ENCODE measurements at places on chromosomes 5 and 9.

DNA sequence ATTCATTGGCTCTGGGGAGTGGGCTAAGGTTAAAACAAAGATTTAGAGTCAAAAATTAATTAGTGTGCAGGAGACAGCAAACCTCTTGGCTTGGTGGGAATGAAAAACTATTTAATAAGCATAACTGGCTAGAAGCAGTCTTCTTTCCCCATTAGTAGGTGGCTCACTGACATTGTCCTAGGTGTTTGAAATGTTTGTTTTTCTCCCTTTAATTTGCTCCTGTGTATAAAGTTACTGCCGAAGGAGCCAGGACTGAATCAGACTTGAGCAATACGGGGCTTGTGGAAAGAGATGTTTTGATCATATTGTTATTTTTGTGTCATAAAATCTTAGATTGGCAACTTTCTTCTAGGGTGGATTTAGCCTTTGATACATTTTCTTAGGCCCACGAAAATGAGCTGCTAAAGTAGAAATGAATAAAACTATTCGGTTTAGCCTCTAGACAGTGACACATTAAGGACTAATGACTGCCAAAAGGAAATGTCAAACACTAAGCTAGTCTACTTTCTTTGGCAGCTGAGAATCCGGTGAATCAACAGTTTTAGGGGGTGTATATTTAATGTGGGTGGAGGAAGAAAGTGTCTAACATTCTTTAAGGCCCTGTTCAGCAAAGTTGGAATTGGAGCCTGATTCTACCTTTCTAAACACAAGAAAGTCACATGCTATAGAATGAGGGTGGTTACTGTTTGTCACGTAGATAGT lies 30.2 kb downstream of the LRRTM2 start:
- ATAC-seq = no peak

DNA sequence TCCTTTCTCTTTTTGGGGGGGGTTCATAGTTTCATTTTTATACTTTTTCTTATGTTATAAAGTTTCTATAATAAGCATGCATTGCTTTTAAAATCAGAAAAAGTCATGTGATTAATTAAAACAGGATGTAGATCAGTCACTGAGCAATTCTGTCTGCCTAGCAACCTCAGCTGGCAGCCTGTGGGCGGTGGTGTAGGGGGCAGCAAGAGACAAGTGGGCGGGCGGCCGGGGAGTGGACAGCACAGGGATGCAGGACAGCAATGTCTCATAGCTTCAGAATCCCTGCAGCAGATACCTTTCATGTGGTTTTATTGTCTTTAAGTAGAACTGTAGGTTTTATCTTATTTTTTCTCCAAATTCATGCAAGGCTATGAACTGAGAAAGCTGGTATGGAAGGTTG lies 101.9 kb upstream of the S1PR3 start:
- no peak for ATAC-seq

- ATAC-seq = no peak
Measured at GRCh38 chr9:123416176-123416575, 60.2 kb downstream of the CRB2 start.

DNA sequence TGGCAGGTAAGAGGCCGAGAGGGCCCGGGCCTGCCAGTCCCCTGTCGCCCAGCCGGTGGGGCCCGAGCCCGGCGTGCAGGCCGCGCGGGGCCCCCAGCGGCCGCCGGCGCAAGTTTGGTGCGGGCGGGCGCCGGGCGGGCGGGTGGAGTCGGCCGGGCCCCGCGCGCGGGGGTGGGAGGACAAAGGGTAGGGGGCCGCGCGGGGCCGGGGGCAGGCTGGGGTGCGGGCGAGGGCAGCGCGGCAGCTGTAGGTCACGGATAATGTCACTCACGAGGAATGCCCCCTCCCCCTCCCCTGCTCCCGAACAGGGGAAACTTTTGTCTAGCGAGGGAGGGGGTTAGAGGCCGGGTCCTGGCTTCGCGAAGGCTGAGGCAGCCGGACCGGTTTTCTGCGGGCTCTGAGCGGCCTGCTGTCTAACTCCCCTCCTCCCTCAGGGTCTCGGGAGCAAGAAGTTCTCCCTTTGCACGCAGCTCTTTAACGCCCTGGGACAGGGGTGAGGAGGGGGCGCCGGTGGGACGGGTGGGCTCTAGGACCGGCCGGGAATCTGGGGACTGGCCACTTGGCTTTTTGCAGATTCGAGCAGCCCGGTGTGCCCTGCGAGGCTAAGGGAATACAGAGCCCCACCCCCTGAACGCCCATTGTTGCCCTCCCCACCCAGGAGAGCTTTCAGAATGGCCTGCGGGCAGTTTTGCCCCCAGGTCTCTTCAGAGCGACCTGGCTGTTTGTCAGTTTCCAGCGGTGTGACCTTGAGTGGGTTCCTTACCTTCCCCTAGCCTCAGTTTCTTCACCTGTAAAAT lies 21.3 kb upstream of the NDST1 start:
- ATAC-seq = peak; percentile 47

DNA sequence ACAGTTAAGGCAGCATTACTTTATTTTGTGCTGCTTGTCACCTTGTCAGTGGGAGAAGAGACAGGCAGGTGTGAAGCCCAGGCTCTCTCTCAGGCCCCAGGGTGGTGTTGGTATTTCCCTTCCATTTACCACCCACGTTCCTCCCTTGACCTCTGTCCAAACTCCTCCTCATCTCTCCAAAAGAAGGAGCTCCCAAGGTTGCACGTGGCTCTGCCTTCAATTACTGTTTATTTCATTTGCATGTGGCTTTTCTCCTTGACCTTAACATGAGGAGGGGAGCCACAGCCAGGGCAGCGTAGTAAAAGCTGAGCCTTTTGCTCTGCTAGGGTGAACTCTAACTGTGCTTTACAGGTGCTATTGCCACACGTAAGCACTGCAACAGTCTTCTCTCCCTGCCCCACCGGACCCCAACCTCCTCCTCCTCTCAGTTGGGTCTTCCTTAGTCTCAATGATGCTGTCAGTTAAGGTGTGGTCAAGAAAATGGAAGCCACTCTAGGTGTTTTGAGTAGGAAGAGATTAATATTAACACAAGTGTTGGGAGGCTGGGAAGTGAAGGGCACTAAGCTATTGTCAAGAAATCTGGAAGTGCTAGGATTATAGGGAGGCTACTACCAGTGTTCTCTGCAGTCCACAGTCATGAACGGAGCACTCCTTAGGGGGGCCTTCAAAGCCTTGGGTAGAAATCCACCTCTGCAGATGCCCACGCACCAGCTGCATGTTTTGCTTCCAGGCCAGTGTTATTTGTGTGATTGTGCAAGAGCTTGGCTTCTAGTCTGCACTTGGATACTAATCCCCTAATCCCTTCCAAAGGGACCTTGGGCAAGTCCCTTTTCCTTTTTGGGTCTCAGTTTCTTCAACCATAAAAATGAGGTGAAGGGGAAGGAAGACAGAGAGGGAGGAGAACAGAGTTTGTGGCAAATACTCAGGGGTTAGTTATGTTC lies 3.9 kb upstream of the ALDH1B1 start:
- no peak for ATAC-seq

GRCh38 chr5:167889276-167889675 lies 402.2 kb upstream of the WWC1 start:
- ATAC-seq = no peak

DNA sequence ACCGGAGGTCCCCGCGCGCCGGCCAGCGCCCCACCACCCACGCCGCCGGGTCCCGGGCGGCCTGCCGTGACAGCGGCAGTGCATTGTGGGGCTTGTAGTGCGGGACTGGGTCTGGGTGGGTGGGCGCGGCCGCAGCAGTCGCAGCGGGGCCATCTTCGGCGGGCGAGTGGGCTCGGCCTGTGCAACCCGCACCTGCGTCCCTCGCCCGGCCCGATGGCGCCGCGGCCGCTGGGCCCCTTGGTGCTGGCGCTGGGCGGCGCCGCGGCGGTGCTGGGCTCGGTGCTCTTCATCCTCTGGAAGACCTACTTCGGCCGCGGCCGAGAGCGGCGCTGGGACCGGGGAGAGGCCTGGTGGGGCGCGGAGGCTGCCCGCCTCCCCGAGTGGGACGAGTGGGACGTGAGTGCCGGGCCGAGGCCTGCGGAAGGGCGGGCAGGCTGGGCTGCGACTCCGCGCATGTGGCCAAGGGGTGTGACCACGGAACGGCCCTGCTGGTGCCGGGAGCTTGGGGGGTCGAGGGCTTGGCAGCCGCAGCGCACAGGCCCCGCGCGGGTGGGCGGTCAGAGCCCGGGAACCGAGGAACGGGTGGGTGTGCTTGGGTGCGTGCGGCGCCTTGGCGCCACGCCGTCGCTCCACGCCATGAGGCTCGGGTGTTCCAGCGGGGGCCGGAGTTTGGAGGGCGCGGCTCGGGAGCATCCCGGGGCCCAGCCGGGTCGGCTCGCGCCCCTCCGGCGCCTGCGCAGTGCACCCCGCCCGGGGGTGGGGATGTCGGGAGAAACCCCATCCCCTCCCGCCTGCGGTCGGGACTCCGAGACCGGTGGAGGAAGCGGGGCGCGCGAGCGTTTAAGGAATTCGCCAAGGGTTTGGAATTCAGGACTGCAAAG lies at the start of gene ARL10:
ARL10 (plus strand) TSS at position 137 of the 881 bp plus-strand sequence; CDS start at position 214, 77 bp downstream.
- peak; percentile 41 for ATAC-seq

GRCh38 chr5:17679597-17680203 lies 45.4 kb downstream of the TAF11L14 start:
- ATAC-seq = no peak

GRCh38 chr9:69527454-69527853 lies 144.7 kb downstream of the APBA1 start:
- no peak for ATAC-seq

DNA sequence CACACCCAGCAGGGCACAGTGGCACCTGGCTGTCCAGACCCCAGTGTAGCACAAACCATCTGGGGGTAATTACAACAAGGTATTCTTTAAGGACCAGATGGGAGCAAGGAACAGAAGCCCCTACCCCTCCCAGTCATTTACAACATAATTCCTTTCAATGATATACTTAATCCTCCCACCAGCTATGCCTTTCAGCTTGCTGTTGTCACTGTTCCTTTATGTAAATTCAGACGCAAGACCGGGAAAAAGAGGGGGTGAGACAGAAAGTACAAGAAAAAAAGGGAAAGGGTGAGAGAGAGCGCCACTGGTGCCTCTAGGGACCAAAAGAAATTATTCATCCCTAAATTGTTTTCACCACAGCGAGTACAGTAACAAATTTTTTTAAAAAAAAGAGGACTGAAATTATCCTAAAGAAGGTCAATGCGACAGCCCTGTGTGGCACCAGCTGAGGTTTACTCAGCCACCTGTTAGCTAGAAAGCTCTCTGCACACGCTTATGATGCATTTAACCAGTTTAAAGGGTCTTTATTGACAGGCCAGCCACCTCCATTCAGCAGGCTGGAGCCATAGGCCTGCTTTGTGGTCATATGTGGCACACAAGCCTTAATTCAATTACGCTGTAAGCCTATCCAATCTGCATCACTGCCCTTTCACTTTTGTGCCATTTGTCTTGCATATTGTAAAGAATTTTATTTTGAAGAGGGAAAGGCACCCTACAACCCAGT lies 210.2 kb upstream of the ISL1 start:
- ATAC-seq = no peak

GRCh38 chr5:178423901-178424809 lies 166.0 kb downstream of the COL23A1 start:
- no peak for ATAC-seq

DNA sequence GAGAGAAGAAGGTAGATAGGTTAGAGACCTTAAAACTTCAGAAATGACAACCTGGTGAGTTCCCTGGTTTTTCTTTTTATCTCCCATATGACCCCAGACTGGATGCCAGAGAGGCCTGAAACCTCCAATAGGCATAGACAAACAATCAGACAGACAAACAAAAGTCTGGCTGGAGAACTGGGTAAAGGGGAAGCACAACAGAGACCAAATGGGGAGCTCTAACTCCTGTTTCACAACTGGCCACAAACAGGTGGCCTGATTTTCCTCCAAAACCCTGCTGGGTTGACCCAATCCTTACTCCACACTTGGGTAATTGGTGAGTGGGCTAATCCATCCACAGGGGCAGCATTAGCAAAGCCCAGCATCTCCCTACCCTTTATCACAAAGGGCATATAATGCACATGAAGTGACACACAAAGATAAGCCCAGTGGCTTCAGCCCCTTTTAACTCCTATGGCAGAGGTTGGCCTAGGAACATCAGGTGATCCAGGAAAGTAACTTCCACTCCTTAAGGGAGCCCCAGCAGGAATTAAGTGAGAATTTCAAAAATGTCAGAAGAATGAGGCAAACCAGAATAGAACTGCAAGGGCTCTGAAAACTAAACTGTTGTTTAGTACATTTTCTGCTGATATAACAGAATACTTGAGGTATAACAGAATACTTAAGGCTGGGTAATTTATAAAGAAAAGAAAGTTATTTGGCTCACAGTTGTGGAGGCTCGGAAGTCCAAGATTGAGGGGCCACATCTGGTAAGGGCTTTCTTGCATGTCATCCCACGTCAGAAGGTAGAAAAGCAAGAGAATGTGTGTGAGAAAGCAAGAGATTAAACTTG lies 60.9 kb upstream of the ROR2 start:
- no peak for ATAC-seq

DNA sequence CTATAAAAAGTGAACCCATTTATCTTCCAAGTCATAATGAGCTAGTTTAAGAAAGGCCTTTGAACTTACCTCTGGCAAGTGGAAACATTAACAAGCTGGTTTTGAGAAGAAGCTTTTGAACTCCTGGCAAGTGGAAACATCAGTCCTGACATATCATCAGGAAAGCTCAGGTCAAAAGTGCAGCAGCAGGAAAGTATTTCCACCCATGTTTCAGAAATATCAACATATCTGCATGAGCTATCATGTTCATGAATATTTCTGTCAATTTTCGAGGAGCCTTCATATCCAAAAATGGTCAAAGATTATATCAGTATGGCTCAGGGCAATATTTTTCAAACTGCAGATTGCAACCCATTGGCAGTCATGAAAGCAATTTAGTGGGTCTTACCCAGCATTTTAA lies 133.9 kb downstream of the PLK2 start:
- ATAC-seq = no peak

- ATAC-seq = no peak
Measured at GRCh38 chr5:174522480-174523260, 201.7 kb upstream of the MSX2 start.

GRCh38 chr5:178461004-178461730 lies 129.0 kb downstream of the COL23A1 start:
- ATAC-seq = peak; percentile 85

DNA sequence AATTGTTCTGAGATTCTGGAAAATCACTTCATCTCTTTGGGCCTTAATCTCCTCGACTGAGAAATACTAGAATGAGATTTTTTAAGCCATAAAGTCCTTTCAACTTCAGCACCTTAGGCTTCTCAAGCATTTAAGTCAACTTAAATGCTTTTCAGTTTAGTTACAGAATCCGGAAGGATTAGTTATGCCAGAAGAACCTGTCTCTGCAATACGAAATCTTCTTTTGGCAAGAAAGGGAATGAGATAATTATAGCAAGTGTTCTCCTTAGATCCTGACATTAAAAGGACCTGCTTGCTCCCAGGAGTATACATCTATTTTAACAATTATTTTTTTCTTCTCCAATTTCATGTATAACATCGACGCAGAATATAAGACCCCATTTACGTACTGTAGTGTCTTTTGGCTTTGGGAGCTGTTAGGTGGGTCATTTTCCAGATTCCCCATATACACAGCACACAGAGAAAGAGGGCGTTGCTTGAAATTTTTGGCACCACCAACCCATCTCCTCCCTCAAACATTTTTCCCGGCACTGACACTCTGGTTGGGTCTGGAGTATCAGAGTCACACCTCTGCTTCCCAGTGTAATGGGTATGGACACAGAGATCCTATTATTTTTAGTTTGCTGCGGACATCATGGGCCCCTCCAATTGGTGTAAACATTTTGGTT lies 43.6 kb upstream of the CLINT1 start:
- no peak for ATAC-seq

- no peak for ATAC-seq
Measured at GRCh38 chr5:915946-916345, 23.3 kb downstream of the TRIP13 start.

- no peak for ATAC-seq
Measured at GRCh38 chr9:80881940-80882339, 807.4 kb downstream of the TLE1 start.

Measured in activated T-helper 17 cell treated with anti-CD3 and anti-CD28 coated beads, Interleukin-2, amount 50 U/mL, for 72 hours (primary cell).